ENCODE measurements at places on chromosomes 3 and 15.

DNA sequence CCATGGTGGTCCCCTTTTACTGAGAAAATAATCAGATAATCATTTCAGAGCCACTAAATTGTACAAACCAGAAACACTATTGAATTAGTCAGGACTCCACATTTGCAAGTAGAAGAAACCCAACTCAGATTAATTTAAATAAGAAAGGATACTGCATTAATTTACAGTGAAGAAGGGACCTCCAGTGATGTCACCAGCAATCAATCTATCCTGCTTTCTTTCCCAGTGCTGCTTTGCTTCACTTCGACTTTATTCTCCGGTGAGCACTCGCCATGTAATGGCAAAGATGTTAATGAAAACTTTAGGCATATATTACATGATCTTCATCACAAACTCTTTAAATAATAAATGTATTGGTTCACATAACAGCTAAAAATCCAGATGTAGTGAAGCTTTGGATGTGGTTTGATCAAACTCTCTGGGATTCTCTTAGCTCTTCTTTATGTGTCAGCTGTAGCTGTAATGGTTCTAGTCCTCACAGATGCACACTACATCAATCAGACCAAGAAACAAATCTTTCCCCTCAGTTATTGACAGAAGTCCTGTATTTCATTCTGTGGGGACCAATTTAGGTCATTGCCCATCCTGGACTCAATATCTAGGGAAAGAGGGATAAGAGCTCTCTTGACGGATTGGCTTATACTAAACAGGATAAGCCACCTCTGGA is 14.2 kb upstream of the ZBTB20 start:
- DNase-seq = no peak

GRCh38 chr3:83523470-83524073 is 1435.2 kb upstream of the CADM2 start:
- no peak for DNase-seq

DNA sequence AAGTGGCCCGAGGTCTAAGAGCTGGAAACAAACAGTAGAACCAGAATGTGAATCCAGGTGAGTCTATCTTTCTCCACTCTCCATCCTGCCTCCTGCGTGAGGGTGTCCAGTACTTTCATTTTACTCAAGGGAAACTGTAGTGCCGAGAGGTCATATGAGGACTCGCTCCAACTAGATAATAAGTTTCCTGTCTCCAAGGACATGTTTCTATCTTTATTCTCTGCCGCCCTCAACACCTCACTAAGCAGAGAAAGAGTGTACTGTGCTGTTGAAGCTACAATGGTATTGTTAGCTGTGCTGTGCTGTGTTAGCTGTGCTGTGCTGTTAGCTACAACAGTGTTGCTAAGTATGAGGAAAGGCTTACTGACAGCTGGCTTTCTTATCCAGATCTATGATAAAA is 137.9 kb upstream of the COL8A1 start:
- no peak for DNase-seq

DNA sequence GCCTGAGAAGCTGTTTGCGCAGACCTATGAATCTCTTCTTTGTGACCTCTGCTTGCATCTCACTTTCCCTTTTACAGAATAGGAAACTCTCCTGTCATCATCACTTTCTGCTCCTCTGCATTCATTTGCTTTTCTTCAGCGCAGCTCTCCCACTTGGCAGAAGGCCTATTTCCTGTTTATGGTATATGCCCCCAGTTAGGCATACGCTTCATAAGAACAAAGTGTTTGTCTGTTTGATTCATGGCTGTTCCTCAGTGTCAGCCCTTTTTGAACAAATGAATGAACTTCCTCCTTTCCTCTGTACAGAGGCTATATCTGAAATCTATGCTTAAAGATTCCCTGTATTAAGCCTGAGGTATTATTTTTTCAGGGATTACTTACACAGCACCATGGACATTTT is 1216.9 kb upstream of the GBE1 start:
- DNase-seq = no peak

GRCh38 chr15:71295603-71296314 is 180.5 kb downstream of the THSD4 start:
- no peak for DNase-seq

DNA sequence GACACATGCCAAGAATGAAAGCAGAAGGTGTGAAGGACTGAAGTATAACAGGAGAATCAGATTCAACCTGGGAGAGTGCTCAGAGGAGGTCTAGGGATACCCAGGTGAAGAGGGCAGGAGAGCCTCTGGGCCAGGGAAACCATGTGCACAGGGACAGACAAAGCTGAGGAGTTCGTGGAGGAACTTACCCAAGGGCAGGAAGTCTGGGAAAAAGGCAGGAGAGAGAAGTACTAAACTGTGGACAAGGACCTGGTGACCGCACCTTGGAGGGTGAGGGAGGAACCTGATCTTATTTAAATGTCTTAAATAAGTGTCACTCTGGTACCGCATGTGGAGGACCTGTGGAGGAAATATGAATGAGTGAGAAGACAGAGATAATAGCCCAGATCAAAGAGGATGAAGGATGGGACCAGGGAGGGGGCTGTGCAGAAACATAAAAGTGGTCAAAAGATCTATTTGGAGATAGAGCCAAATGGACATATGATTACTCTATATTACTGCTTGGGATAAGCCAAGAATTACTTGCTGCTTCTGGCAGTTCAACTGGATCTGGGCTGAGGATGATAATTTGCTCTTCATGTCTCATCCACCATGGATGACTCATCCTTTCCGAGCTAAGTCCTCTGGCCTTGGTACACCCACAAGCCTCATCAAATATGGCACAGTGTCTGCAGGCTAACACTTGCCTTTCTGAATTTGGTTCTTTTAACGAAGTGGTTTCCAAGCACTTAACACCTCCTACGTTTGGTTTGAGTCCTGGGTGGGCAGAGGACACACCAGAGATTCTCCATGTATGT is 116.9 kb upstream of the NMNAT3 start:
- DNase-seq = no peak

DNA sequence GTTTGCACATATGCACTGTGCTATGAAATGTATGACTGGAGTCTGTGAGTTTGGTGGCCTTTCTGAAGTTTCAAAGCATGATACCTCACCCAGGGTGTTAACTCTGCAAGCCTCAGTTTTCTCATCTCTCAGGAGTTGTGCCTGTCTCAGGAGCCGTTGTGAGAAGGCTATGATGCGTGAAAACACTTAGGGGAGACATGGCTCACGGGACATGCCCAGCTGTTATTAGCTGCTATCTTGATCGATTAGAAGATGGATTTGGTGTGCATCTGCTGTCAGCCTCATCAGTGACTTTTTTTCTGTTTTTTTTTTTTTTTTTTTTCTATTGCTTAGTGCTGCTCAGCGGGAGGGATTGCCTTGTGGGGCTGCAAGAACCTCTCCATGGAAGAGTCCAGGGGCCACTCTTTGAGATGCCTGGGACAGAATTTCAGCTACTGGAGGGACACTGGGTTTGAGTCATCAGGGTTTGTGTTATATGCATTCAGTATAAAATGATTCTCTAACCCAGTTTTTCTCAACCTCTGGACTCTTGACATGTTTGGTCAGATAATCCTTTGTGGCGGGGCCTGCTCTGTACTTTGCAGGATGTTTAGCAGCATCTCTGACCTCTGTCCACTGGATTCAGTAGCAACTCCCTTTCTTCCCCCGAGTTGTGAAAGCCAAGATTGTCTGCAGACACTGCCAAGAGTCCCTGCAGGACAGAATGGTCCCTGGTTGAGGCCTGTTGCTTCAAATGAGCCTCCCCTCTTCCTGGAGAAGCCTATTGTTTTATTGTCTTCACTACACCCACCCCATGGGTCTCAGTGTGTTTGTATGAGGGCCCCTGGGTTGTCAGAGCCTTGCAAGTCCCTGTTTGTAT is 181.4 kb downstream of the CACNA2D3 start:
- DNase-seq = no peak

GRCh38 chr15:85649372-85649771 is 145.4 kb downstream of the KLHL25 start:
- no peak for DNase-seq

DNA sequence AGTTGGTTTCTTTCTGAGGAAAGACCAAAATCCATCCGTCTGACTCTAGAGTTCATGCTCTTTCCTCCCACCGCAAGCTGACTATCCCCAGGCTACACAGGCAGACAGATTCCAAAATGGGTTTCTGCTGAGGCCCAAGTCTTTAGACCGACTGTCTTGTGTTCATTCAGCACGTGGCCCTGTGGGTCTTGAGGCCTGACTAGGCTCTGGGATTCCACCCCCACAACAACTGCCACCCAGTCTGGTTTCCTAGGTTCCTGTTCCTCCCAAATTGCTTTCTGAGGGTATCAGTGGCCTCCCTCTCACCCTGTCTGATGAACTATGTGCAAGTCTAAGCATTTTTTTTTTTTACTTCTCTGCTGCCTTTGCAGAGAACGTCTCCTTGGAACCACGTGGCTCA is 67.7 kb downstream of the CYP19A1 start:
- no peak for DNase-seq

GRCh38 chr15:93645594-93645993 is 556.6 kb upstream of the RGMA start:
- no peak for DNase-seq

Measured in caudate nucleus (tissue), 63 donors.